ENCODE measurements at places on chromosomes 12 and 14. TPM values are rescaled to one million over a fixed set of nuclear protein-coding genes. Genes with fewer than 3 reads are reported as not detected.
A peak's percentile ranks its signal among the peaks of the same experiment; 100 is the strongest.

- no peak for DNase-seq
- no peaks in the 10 kb centered on the region for H3K36me3 ChIP-seq
- no peak overlapping the region for H3K4me3 ChIP-seq
- peaks cover 32% of the 10 kb centered on the region for H3K4me1 ChIP-seq
- H3K27ac ChIP-seq: peak overlapping the region; percentile 23
Observed at GRCh38 chr12:124715121-124715990, 147.9 kb upstream of the NCOR2 start.

GRCh38 chr12:101485021-101485420, 9.9 kb downstream of the SPIC start:
- no peak overlapping the region for H3K4me3 ChIP-seq
- H3K36me3 ChIP-seq: no peaks in the 10 kb centered on the region
- no peaks in the 10 kb centered on the region for H3K27me3 ChIP-seq
- H3K27ac ChIP-seq: no peak overlapping the region
- DNase-seq: no peak

- no peak for DNase-seq
- H3K27me3 ChIP-seq: no peaks in the 10 kb centered on the region
- H3K4me1 ChIP-seq: no peaks in the 10 kb centered on the region
Observed at GRCh38 chr14:96407935-96408570, 16.1 kb downstream of the AK7 start.

GRCh38 chr14:60575008-60575407, 66.1 kb downstream of the SIX6 start:
- H3K4me1 ChIP-seq: no peaks in the 10 kb centered on the region
- DNase-seq: no peak
- H3K36me3 ChIP-seq: no peaks in the 10 kb centered on the region
- H3K27ac ChIP-seq: no peak overlapping the region

DNA sequence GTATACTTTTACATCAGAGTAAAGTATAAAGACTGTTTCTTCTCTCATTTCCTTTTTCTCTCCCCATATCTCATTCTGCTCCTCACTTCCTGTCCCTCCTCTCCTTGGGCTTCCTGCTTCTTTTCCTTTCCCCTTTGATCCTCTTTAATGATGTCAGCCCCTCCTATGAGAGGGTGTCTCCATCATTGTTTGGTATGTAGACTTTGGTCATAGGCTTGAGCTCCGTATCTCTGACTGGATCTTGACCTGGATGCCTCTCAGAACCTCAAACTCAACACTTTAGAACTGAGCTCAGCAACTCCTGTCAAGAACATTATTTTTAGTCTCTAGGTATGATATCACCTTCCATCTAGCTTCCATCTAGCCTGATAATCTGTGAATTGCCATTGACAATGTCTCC, 50.3 kb downstream of the AKAP6 start:
- no peaks in the 10 kb centered on the region for H3K27me3 ChIP-seq
- H3K36me3 ChIP-seq: no peaks in the 10 kb centered on the region
- H3K4me3 ChIP-seq: no peak overlapping the region
- no peaks in the 10 kb centered on the region for H3K4me1 ChIP-seq

GRCh38 chr12:66268562-66268961, 33.7 kb upstream of the HELB start:
- H3K27me3 ChIP-seq: no peaks in the 10 kb centered on the region
- H3K27ac ChIP-seq: no peak overlapping the region
- H3K4me1 ChIP-seq: no peaks in the 10 kb centered on the region
- no peak overlapping the region for H3K4me3 ChIP-seq
- DNase-seq: no peak

DNA sequence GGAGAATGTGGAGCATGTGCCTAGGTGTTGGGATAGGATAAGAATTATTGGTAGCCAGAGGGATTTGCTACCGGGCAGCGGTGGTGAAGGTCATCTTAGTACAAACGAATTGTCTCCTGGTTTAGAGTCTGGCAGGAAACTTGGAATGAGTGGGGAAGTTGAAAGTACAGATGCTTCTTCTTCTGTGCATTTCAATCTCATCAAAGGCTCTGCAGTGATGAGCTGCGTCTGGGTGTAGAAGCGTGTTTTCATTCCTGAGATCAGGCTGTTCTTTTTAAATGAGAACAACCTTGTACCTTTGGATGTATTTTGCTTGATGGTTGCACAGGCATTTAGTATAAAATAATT, 2.1 kb downstream of the WNK1 start:
- H3K4me3 ChIP-seq: peak overlapping the region; percentile 94
- no peaks in the 10 kb centered on the region for H3K36me3 ChIP-seq
- H3K27ac ChIP-seq: peak overlapping the region; percentile 97
- peaks cover 32% of the 10 kb centered on the region for H3K4me1 ChIP-seq
- DNase-seq: no peak
- H3K27me3 ChIP-seq: no peaks in the 10 kb centered on the region

GRCh38 chr14:72683787-72684186, 210.1 kb downstream of the DPF3 start:
- no peak overlapping the region for H3K4me3 ChIP-seq
- no peak overlapping the region for H3K27ac ChIP-seq
- H3K4me1 ChIP-seq: no peaks in the 10 kb centered on the region
- H3K27me3 ChIP-seq: no peaks in the 10 kb centered on the region
- H3K36me3 ChIP-seq: no peaks in the 10 kb centered on the region

DNA sequence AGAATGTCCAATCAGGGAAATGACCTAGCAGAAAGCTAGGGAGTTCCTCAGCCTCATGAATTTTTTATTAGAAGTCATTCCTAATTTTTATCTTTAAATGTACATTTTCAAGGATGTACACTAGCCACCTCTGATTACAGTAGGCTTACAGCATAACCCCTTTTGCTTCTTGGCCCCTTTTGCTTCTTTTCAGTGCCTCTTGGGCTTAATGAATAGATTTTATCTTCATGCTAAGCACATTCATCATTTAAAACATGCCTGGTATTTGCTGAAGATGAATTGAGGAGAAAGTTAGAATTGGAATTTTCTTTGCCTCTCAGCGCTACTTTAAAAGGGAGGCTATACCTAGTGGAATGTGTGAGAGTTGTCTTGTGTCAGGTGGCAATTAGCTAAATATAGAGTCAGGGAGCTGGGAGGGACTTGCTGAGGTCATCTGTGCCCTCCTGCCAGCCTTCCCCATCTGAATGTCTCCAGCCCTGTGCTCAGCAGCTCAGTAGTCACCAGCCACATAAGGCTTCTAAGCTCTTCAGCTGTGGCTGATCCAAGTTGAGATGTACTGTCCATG, 132.1 kb downstream of the SAMD4A start:
- peak overlapping the region; percentile 63 for H3K27ac ChIP-seq
- no peaks in the 10 kb centered on the region for H3K27me3 ChIP-seq
- H3K4me3 ChIP-seq: no peak overlapping the region
- no peak for DNase-seq

Gene SLC17A8
- total RNA-seq: not detected

Gene NPFF
- total RNA-seq: not detected

Gene PIK3C2G
- total RNA-seq: 0.71 TPM

Gene NRXN3
- 46.3 TPM for total RNA-seq

Gene KRT77
- total RNA-seq: not detected

All from sigmoid colon (tissue), 7 donors.